CD4-positive, alpha-beta T cell (primary cell): ENCODE measurements at places on chromosomes 12 and 14. TPM values are rescaled to one million over a fixed set of nuclear protein-coding genes. Genes with fewer than 3 reads are reported as not detected.
A peak's percentile ranks its signal among the peaks of the same experiment; 100 is the strongest.

The TMEM30B gene
- total RNA-seq = 9.1 TPM

The GDF11 gene
- total RNA-seq = 4.4 TPM

The ANO2 gene
- not detected for total RNA-seq

The CHGA gene
- not detected for total RNA-seq

The SLCO1B1 gene
- total RNA-seq = not detected

The DIO2 gene
- total RNA-seq = not detected

- no peak for DNase-seq
Measured at GRCh38 chr12:49232940-49233841, 31.7 kb upstream of the TUBA1C start.

DNA sequence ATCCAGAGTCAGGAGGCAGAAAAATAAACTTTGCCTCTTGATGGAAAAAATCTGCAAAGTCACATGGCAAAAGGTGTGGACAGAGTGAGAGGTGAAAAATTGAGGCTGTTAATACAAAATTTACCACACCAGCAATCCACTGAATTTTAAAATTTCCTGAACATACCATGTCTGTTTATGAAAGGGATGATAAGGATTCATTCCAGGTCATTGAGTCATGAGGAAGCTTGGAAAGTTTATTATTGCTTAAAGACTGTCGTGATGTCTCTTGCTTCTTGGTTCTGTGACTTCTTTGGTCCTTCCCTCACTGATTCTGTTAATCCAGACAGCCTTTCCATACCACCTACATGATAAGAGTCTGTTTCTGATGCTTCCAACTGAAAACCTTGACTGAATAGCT is 73.2 kb downstream of the TTC6 start:
- DNase-seq = no peak

DNA sequence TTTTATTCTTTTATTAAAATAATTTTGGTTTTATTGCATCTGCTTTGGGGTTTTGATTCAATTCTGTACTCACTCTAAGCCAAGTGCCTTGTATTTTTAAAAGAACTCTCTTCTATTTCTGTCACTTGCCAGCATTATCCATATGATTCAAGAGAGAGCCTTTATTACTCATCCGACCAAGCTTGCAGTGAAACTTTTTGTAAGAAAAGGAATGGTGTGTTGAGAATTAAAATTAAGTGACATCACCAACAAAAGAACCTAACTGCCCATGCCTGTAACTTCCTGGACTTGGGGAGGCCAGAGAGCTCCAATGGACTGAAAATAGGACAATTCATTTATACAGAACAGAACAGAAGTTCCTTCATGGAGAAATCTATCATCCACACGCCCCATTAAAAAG is 52.1 kb downstream of the GALNT4 start:
- no peak for DNase-seq

DNA sequence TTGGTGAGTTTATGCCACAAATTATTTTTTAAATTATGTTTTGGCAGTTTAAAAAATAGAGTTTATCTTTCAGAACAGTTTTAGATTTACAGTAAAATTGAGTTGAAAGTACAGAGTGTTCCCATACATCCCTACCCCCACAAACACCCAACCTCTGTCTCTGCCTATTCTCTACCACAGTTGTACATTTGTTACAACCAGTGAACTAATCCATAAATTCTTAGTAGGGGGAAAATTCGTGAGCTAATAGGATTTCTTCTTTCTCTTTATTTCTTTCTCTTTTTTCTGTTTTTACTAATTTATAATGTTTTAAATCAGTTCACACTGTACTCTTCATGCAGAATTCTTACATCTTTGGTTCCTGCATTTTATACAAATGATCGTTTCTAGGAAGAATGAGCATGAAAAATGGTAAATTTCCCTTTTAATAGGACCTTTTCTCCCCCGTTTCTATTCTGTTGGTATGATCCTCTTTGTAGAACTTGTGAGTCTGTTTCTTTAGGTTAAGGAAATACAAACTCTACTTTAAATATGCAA is 56.7 kb downstream of the MIPOL1 start:
- DNase-seq = no peak

- no peak for DNase-seq
Measured at GRCh38 chr12:131529196-131530040, 181.5 kb upstream of the SFSWAP start.

GRCh38 chr12:124279846-124280360 is 15.0 kb upstream of the RFLNA start:
- no peak for DNase-seq

DNA sequence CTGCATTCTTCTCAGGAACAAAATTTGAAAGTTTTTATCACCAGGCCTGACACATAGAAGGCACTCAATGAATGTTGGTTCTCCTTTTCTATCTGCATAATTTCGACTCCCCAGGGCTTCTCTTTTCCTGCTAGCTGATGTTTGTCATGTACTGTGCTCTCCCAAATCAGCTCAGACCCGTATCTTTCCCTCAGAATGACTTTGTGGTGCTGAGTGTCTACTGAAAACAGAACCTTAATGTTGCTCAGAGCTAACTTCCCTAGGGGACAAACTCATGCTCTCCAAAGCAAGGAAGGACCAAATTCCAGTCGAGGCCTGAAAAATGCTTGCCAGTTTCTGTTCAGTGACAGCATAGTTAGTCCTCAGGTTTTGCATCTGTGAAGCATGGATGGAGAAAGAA is 1.9 kb downstream of the ARHGDIB start:
- no peak for DNase-seq

GRCh38 chr12:95721320-95721719 is 69.2 kb downstream of the NTN4 start:
- DNase-seq = no peak

GRCh38 chr12:107912421-107913004 is 138.0 kb downstream of the ASCL4 start:
- peak; percentile 31 for DNase-seq

DNA sequence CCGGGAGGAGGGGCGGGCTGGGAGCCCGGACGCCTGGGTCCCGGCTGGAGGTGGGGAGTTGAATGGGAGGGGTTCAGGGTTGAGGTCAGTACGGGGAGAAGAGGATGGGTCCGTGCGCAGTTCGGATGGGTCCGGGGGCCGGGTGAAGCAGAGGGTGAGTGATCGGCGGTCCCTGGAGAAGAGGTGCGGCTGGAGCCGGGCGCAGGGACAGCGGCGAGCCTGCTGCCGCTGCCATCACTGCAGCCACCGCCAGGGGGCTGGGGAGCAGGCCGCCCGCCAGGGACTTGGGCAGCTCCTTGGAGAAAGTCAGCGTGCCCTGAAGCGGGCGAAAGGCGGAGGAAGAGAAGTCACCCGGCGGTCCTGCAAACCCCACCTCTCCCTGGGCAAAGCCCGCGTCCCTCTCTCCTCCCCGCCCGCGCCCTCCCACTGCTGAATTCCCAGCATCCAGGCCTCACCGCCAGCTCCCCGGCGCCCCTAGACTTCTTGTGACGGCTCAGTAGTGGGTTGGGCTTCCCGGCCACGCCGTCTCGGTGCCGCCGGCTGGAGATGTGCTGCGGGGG is 6.0 kb upstream of the GPR84 start:
- no peak for DNase-seq
